ENCODE measurements at places on chromosomes 7 and 10. TPM values are rescaled to one million over a fixed set of nuclear protein-coding genes. Genes with fewer than 3 reads are reported as not detected.

Gene SCIN
- 1.7 TPM for total RNA-seq

DNA sequence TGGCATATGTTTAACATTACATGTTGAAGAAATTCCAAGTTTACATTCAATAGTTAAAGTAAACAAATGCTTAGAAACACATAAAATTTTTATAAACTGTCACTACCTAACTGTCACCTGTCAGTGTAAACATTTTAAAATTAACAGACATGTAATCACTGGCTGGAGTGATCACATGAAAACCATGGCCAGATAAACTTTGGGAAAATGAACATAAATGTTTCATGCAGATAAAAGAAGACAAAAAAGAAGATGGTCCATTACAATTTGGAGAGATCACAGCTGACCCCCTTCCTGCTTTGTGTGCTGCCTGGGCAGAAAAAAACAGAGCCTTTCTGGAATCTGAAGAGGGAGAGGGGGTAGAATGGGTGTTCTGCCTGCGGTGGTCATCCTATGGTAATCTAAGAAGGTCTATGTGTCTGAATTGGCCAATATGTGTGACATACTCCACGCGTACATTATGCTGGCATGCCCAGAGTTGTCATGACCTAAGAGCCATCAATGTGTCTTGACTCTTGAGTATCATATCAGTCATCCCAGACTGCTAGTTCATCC, 57.5 kb upstream of the MEOX2 start:
- H3K4me3 ChIP-seq: no peak overlapping the region
- no peak overlapping the region for H3K27ac ChIP-seq
- H3K27me3 ChIP-seq: no peaks in the 10 kb centered on the region
- no peaks in the 10 kb centered on the region for H3K4me1 ChIP-seq
- H3K36me3 ChIP-seq: no peaks in the 10 kb centered on the region

DNA sequence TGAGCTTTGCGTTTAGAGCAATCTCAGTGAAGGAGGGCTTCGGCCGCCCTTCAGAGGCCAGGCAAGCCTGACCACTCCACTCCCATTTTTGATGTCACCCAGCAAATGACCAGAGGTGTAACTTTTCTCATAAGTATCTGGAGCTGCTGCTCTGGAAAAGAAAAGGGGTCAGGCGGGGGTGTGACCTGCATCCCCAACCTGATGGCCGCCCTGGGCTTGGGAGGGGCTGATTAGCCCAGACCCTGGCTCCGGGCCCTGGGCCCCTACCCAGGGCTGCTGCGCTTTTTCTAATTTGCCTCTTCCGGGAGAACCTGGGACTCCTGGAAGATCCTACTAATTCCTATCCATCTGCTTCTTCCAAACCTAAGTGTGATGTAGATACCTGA, 9.6 kb upstream of the EBF3 start:
- H3K27me3 ChIP-seq: peaks cover 63% of the 10 kb centered on the region
- peaks cover 5% of the 10 kb centered on the region for H3K36me3 ChIP-seq
- peaks cover 11% of the 10 kb centered on the region for H3K4me1 ChIP-seq

- H3K27ac ChIP-seq: no peak overlapping the region
- no peaks in the 10 kb centered on the region for H3K36me3 ChIP-seq
- no peak overlapping the region for H3K4me3 ChIP-seq
- H3K4me1 ChIP-seq: no peaks in the 10 kb centered on the region
- no peak for DNase-seq
Measured at GRCh38 chr7:121936951-121937623, 64.1 kb downstream of the PTPRZ1 start.

DNA sequence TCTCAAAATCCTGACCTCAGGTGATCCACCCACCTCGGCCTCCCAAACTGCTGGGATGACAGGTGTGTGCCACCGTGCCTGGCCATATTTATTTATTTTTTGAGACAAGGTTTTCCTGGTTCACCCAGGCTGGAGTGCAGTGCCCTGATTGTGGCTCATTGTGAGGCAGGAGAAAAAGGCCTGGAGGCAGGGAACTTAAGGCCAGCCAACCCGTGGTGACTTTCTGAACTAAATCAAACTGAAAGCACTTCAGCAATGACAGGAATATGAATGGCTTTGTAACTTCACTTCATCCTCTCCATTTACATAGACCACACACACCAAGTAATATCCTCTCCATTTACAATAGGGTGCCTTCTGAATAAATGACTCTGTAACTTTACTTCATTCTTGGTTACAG, 124.4 kb downstream of the CCDC3 start:
- H3K4me1 ChIP-seq: no peaks in the 10 kb centered on the region
- no peaks in the 10 kb centered on the region for H3K36me3 ChIP-seq
- DNase-seq: no peak
- H3K27me3 ChIP-seq: peaks cover 17% of the 10 kb centered on the region
- H3K4me3 ChIP-seq: no peak overlapping the region

DNA sequence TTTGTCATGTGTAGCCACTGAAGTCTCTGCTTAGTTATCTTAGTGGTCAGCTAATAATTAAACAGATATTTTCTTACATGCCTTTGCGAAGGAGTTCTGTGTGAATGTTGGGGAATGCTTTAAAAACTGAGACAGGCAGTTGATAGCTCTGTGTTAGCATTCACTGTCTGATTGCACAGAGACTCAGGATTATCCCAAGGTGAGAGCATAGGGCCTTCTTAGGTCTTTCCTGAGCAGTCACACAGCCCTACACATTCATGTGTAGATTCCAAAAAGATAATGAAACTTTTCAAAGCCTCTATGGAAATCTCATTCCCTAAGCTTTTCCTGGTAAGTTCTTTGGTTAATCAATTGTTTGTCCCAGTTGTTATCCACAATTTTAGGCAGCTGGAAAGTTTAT, 67.7 kb downstream of the CASD1 start:
- DNase-seq: no peak
- no peaks in the 10 kb centered on the region for H3K27me3 ChIP-seq
- H3K27ac ChIP-seq: no peak overlapping the region
- no peak overlapping the region for H3K4me3 ChIP-seq
- peaks cover 30% of the 10 kb centered on the region for H3K36me3 ChIP-seq

DNA sequence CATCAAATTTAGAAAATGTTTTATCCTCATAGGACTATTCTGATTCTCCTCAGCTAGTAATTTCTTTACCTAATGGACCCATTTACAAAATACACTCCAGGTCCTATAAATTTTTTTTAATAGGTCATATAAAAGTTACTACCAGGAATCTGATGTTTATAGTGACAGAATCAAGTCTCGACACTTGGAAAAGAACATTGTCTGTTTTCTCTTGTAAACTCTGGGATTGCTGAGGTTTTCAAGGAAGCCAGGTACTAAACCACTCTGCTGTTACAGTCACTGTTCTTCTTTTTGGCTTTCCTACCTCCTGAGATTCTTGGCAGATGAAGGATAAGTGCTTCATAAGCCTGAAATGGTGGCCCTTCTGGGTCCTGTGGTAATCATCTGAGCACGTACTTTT, 493.1 kb downstream of the AUTS2 start:
- no peak for DNase-seq
- no peaks in the 10 kb centered on the region for H3K27me3 ChIP-seq
- H3K4me1 ChIP-seq: no peaks in the 10 kb centered on the region
- no peak overlapping the region for H3K4me3 ChIP-seq
- no peak overlapping the region for H3K27ac ChIP-seq
- no peaks in the 10 kb centered on the region for H3K36me3 ChIP-seq

Gene STK32C
- 15.2 TPM for total RNA-seq

- H3K4me3 ChIP-seq: no peak overlapping the region
- no peaks in the 10 kb centered on the region for H3K4me1 ChIP-seq
- DNase-seq: no peak
- peaks cover 2% of the 10 kb centered on the region for H3K27me3 ChIP-seq
Measured at GRCh38 chr7:108196004-108196403, 65.8 kb upstream of the LAMB4 start.

All from activated CD4-positive, alpha-beta T cell treated with anti-CD3 and anti-CD28 coated beads, Interleukin-2, amount 10 ng/mL, durations not matched to agents 7 days and 5 days (primary cell).